ENCODE measurements at places on chromosomes 3 and 15. TPM values are rescaled to one million over a fixed set of nuclear protein-coding genes. Genes with fewer than 3 reads are reported as not detected.
A peak's percentile ranks its signal among the peaks of the same experiment; 100 is the strongest.

DNA sequence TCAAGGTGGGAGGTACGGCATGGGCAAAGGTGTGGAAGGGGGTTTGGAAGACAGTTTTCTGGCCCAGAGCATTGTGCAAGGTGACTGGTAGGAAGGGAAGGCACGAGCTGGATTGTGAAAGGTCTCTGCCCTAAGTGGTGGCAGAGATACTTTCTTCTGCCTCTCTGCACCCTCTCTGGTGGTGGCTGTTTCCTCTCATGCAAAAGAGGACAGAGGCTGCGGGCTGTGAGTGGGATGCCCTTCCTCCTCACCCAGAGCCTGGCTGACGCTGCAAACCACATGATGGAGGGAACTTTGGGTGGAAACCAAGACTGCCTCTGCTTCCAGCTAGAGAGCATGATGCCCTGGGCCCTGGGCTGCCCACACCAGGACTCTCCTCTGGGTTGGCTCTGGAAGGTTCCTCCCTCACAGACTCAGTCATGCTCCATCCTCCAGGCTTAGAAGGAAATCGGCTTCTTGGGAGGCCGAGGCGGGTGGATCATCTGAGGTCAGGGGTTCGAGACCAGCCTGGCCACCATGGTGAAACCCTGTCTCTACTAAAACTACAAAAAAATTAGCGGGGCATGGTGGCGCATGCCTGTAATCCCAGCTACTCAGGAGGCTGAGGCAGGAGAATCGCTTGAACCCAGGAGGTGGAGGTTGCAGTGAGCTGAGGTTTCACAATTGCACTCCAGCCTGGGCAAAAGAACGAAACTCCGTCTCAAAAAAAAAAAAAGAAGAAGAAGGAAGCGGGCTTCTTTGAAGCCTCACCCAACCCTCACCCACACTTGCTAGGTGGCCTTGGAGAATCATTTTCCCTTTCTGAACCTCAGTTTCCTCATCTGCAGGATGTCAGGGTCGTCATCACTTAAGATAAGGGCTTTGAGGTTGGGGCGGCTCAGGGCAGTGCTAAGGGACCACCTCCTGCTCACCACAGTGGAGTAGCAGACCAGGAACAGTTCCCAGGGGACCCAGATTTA lies 8.3 kb downstream of the PSTPIP1 start:
- DNase-seq: peak; percentile 93
- H3K27me3 ChIP-seq: no peaks in the 10 kb centered on the region
- H3K4me1 ChIP-seq: peaks cover 60% of the 10 kb centered on the region
- peak overlapping the region; percentile 62 for H3K4me3 ChIP-seq
- H3K36me3 ChIP-seq: no peaks in the 10 kb centered on the region
- H3K27ac ChIP-seq: peak overlapping the region; percentile 98

- H3K36me3 ChIP-seq: no peaks in the 10 kb centered on the region
- H3K27me3 ChIP-seq: no peaks in the 10 kb centered on the region
- DNase-seq: no peak
- no peak overlapping the region for H3K4me3 ChIP-seq
These were observed 387.8 kb downstream of the LSAMP start for GRCh38 chr3:116057400-116058006.

DNA sequence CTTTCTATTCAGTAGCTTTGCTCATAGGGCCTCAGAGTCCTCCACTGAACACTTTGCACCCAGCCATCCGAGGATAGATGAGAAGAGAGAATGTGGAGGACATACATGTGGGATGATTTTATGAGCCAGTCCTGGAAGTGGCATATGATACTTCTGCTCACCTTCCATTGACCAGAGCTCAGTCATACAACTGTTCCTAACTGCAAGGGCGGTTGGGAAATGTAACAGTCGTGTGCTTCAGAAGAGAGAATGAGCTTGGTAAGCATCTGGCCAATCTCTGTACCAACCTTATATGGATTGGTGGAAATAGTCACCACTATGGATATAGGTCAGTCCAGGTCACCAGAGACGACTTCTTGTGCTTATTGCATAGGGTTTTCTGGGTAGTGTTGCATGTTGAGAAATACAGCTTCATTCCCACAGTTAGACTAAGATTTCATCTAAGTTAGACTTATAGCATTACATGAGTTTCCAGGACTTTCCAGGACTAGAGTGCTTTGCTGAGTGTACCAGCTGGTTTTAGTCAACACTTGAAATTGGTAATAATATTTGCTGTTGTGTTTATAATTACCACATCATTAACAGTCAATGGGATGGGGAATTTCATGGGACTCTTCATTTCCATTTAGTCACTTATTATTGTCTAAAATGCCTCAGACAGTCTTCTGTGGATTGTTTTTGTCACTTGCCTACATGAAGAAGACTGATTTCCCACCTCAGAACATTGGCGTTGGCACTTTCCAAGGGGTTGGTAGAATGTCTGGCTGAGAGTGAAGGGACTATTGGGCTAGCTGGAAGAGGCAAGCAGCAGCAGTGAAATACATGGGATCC lies 214.5 kb upstream of the ROPN1 start:
- H3K27me3 ChIP-seq: no peaks in the 10 kb centered on the region
- no peaks in the 10 kb centered on the region for H3K4me1 ChIP-seq
- no peak overlapping the region for H3K4me3 ChIP-seq
- DNase-seq: no peak
- H3K36me3 ChIP-seq: no peaks in the 10 kb centered on the region
- H3K27ac ChIP-seq: no peak overlapping the region

GRCh38 chr3:13570391-13571194 lies 21.7 kb downstream of the FBLN2 start:
- H3K27ac ChIP-seq: no peak overlapping the region
- H3K4me3 ChIP-seq: no peak overlapping the region
- H3K4me1 ChIP-seq: no peaks in the 10 kb centered on the region
- no peak for DNase-seq
- no peaks in the 10 kb centered on the region for H3K27me3 ChIP-seq
- no peaks in the 10 kb centered on the region for H3K36me3 ChIP-seq

The PATL2 gene
- total RNA-seq: 1.0 TPM

- no peak overlapping the region for H3K27ac ChIP-seq
- H3K4me3 ChIP-seq: no peak overlapping the region
- H3K27me3 ChIP-seq: no peaks in the 10 kb centered on the region
- no peaks in the 10 kb centered on the region for H3K36me3 ChIP-seq
- no peak for DNase-seq
These were observed 10.4 kb downstream of the SH2D7 start for GRCh38 chr15:78102741-78103140.

DNA sequence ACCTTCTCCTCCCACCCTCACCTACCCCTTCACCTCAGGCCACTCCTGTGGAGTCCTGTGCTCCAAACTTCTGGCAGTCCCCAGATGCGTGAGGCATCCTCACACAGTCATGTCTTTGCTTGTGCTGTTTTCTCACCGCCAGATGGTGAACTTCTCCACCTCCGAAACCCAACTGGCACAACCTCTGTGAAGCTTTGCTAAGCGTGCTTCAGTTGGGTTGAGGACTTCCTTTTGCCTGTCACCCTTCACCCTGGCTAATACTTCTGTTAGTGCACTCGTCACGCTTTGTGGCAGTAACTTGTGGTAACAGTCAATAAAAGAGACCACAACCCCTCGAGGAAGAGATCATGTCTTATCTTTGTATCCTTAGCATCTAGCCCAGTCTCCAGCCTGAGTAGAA lies 42.0 kb upstream of the SKOR1 start:
- peaks cover 50% of the 10 kb centered on the region for H3K4me1 ChIP-seq
- peak overlapping the region; percentile 6 for H3K4me3 ChIP-seq
- no peaks in the 10 kb centered on the region for H3K36me3 ChIP-seq
- H3K27ac ChIP-seq: peak overlapping the region; percentile 91
- H3K27me3 ChIP-seq: no peaks in the 10 kb centered on the region

DNA sequence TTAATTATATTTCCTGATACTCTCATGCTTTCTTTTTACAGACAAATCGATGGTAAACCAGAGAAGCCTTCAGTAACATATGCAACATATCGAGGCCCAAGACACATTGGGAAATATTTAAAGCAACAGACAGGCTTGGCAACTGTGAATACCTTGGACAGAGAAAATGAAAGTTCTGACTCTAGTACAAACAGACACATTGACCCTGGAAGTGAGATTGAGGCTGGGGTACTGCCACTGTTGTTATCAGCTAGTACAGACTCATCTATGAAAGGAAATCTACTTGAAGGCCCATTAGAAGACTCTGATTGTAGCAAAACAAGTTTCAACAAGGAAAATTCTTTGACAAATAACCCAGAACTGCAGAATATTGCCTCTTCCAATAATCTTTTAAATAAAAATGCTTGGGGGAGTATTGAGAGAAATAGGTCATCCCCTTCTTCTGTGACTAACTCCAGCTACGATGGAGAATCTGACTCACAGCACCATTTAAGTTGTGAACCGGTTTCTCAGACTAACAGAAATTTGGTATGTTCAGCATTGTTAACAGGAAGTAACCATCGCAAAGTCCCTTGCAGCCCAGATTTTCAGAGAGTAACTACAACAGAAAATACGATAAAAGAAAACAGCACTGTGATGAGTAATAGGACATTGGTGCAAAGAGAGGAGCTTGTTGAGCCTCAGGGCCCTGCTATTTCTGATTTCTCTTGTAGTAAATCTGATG lies 50.2 kb downstream of the CRYBG3 start:
- H3K27ac ChIP-seq: no peak overlapping the region
- H3K36me3 ChIP-seq: no peaks in the 10 kb centered on the region

The SETD5 gene
- total RNA-seq: 72.4 TPM

- H3K4me1 ChIP-seq: no peaks in the 10 kb centered on the region
- no peaks in the 10 kb centered on the region for H3K36me3 ChIP-seq
- no peak overlapping the region for H3K4me3 ChIP-seq
- H3K27me3 ChIP-seq: no peaks in the 10 kb centered on the region
- DNase-seq: no peak
These were observed 597.9 kb downstream of the IGSF11 start for GRCh38 chr3:118436697-118437262.

The CELF6 gene
- 4.6 TPM for total RNA-seq

The NOP10 gene
- 148 TPM for total RNA-seq

GRCh38 chr3:190566043-190566933 lies 52.4 kb downstream of the IL1RAP start:
- no peaks in the 10 kb centered on the region for H3K36me3 ChIP-seq
- H3K4me3 ChIP-seq: no peak overlapping the region
- H3K27me3 ChIP-seq: no peaks in the 10 kb centered on the region
- no peak for DNase-seq

GRCh38 chr15:37995461-37996347 lies 61.3 kb downstream of the TMCO5A start:
- no peaks in the 10 kb centered on the region for H3K4me1 ChIP-seq
- no peak overlapping the region for H3K27ac ChIP-seq
- no peaks in the 10 kb centered on the region for H3K27me3 ChIP-seq
- peak; percentile 84 for DNase-seq

The RASL12 gene
- not detected for total RNA-seq

DNA sequence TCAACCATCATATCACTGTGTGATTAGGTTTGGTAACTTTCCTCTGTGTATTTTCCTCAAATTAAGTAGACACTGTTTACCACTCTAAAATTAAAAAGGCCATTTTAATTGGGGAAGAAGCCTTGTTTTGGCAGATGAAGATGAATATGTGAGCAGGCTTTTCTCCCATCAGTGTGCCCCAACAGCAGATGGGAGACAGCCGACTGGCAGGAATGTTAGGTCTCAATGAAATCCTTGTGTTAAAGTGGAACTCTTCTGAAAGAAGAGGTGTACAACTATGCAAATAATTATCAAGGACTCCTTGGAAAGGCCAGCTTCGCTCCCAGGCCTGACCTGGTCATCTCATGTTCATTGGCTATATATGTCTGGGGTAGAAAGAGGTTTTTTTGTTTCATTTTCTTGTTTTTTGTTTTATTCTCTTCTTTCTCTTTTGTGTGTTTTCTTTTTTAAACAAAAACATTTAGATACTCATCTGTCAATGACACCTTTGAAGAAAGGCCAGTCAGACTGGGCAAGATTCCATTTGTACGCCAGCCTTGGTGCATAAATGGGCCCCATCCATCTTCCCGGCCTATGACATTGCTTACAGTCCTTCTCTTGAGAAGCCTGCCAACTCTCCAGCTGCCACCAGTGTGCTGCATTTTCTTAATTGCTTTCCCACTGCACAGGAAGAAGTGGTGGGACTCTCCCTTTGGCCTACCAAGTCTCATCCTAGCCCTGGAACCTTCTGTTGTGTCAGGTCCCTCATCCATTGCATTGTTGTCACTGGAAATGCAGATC lies 25.8 kb downstream of the LRTM1 start:
- no peak overlapping the region for H3K27ac ChIP-seq
- no peaks in the 10 kb centered on the region for H3K4me1 ChIP-seq
- H3K27me3 ChIP-seq: no peaks in the 10 kb centered on the region
- no peaks in the 10 kb centered on the region for H3K36me3 ChIP-seq
- H3K4me3 ChIP-seq: no peak overlapping the region

GRCh38 chr3:45690336-45691035 lies 1.3 kb downstream of the SACM1L start:
- peaks cover 49% of the 10 kb centered on the region for H3K4me1 ChIP-seq
- no peaks in the 10 kb centered on the region for H3K27me3 ChIP-seq
- DNase-seq: peak; percentile 62
- H3K27ac ChIP-seq: peak overlapping the region; percentile 80
- peaks cover 32% of the 10 kb centered on the region for H3K36me3 ChIP-seq

DNA sequence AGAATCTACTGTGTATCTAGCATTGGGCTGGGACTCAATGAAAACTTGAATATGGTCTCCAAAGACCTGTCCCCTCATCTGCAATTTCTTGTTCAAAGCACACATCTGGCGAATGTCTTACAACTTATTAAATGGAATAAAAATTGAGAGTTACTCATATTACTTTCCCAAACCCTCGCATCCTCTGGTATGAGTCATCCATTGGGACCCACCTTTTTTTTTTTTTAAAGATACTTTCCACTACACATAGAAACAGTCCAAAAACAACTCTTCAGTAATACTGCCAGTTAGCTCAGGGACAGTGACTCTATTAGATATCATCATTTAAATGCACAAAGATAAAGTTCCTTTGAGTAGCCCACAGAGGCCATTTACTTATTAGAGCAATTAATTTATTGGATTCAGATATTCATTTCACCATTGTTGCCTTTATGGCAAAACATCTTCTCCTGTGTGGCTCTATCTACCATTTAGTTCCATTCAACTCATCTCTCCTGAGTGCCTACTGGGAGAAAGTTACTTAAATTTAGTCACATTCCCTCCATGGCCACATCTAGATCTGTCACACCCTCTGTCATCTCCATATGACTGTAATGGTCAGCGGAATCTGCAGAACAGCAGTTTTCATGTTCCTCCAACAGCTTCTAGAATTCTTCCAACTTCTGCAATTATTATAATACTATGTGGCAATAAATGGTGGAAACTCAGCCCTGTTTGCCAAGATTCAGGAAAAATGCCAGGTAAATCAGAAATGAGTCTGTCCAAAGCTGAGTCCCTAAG lies 77.9 kb upstream of the ARHGEF3 start:
- no peaks in the 10 kb centered on the region for H3K36me3 ChIP-seq
- DNase-seq: no peak
- H3K27me3 ChIP-seq: no peaks in the 10 kb centered on the region
- no peak overlapping the region for H3K4me3 ChIP-seq
- H3K4me1 ChIP-seq: peaks cover 3% of the 10 kb centered on the region

The RBP2 gene
- not detected for total RNA-seq

GRCh38 chr15:70493787-70494516 lies 269.4 kb downstream of the UACA start:
- no peak for DNase-seq
- H3K4me1 ChIP-seq: peaks cover 29% of the 10 kb centered on the region
- no peak overlapping the region for H3K27ac ChIP-seq
- H3K36me3 ChIP-seq: no peaks in the 10 kb centered on the region
- no peaks in the 10 kb centered on the region for H3K27me3 ChIP-seq

The CDC25A gene
- total RNA-seq: 17.1 TPM

The RNU5B-1 gene
- not detected for total RNA-seq

Data from Karpas-422 (cell line).